AG20443 (cell line): ENCODE measurements at places on chromosomes 12 and 14.
A peak's percentile ranks its signal among the peaks of the same experiment; 100 is the strongest.

DNA sequence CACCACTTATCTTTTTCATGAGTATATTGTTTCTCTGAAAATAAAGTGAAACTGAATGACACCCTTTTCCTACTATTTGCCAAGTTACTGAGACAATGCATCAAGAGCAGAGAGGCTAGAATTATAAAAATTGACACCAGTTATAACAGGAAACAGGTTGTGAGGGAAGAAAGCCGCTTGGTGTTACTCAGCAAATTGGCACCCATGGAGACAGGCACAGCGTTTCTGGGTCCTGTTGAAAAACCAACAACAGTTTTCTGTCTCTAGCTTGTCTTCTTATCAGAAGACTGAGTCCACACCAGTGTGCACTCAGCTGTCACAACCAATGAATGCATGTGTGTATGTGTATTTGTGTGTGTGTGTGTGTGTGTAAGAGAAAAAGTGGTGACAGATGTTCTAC is 267.7 kb downstream of the KCNH5 start:
- no peak for DNase-seq

DNA sequence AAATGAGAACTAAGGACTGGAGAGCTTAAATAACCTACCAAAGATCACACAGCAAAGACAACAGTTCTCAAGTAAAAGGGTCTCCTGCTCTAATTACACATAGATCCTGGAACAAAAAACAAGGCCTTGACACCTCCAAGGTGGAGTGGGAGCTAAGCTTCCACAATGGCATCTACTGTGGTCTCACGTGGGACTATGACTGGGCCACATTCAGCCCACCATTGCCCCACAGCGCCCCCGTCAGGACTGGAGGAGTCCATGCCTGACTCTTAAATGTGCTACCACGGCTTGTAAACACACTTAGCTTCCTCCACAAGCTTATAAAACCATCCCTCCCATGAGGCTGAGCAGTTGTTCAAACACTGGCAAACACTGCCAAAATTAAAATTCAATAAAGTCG is 88.5 kb downstream of the GCH1 start:
- no peak for DNase-seq

- no peak for DNase-seq
Observed at GRCh38 chr14:100313464-100314230, 7.4 kb upstream of the SLC25A29 start.

- DNase-seq = no peak
Observed at GRCh38 chr14:90280096-90280495, 23.7 kb downstream of the PSMC1 start.

- DNase-seq = peak; percentile 57
Observed at GRCh38 chr12:71947645-71948105, 9.0 kb downstream of the TPH2 start.

DNA sequence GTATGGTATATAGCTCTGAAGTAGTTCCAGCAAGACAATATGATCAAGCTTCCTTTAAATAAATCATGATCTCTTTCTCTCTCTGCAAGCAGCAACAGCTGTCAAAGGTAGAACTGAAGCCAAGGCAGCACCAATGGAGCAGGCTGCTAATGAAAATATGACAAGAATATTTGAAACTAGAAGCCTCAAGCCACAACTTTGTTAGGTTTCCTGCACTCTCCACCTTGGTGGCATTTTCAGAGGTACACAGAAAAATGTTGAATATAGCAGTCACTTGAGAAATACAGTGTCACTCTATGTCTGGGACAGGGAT is 43.8 kb upstream of the PSMA6 start:
- no peak for DNase-seq

- peak; percentile 47 for DNase-seq
Observed at GRCh38 chr12:110317911-110318310, 36.9 kb downstream of the ATP2A2 start.

GRCh38 chr12:92146497-92147224 is 1.0 kb upstream of the BTG1 start:
- no peak for DNase-seq

GRCh38 chr14:36619131-36619530 is 36.7 kb upstream of the NKX2-8 start:
- no peak for DNase-seq

GRCh38 chr12:6062757-6063735 is 61.4 kb downstream of the VWF start:
- DNase-seq = peak; percentile 79

GRCh38 chr14:44291366-44291915 is 215.6 kb downstream of the FSCB start:
- DNase-seq = no peak

DNA sequence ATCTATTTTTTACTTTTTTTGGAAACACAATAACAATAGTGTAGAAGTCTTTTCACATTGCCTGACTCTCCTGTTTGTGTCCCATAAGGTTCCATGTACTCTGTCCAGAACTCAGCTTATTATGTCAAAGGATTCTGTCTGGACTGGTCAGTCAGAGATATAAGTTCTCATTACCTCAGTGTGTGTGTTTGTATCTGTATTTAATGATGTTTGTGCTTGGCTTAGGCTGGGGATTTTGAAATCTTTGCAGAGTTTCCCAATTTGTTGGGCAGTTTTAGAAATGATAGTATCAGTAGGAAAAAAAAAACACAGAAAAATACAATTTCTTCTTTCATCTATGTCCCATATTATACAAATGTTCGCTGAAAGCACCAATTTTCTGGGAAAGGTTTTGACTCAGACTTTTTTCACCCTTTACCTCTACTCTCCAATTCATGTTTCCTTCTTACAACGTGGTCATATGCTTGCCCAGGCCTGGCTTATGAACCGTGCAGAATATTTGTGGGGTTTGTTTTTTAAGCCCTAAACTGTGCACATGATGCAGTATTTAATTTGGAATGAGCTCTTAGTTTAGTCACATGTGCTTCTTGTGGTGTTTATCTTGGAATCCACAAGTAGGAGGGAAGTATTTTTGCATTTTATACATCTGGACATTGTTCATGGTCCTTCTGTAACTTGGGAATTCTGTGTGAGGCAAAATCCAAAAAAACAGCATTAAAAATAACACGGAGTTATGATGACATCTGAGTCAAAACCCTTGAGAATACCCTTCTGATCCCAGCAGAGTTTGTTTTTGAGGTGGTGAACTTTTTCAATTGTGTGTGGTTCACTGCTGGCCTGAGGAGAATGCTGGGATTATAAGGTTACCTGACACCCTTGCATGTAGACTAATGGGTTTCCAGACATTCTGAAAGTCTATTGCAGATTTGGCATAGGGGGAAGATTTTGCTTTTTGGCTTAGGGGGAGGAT is 121.2 kb downstream of the RAD51B start:
- peak; percentile 39 for DNase-seq

DNA sequence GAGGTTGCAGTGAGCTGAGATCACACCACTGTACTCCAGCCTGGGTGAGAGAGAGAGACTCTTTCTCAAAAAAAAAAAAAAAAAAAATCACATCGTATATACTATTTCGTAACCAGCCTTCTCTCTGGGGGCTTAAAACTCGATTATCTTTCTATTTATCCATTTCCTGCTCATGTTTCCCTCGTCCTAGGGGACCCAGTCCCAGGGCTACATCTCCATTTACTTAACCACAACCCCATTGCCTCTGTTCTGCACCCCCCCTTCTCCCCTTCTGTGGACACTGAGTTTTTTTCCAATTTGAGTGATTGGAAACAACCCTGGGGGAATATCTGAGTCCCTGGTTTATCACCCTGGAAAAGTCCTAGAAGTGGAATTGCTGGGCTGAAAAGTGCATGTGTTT is 36.2 kb upstream of the YY1 start:
- DNase-seq = no peak

GRCh38 chr12:107079172-107080011 is 14.0 kb downstream of the CRY1 start:
- DNase-seq = peak; percentile 20

- no peak for DNase-seq
Observed at GRCh38 chr14:35435177-35435576, 30.6 kb upstream of the NFKBIA start.

DNA sequence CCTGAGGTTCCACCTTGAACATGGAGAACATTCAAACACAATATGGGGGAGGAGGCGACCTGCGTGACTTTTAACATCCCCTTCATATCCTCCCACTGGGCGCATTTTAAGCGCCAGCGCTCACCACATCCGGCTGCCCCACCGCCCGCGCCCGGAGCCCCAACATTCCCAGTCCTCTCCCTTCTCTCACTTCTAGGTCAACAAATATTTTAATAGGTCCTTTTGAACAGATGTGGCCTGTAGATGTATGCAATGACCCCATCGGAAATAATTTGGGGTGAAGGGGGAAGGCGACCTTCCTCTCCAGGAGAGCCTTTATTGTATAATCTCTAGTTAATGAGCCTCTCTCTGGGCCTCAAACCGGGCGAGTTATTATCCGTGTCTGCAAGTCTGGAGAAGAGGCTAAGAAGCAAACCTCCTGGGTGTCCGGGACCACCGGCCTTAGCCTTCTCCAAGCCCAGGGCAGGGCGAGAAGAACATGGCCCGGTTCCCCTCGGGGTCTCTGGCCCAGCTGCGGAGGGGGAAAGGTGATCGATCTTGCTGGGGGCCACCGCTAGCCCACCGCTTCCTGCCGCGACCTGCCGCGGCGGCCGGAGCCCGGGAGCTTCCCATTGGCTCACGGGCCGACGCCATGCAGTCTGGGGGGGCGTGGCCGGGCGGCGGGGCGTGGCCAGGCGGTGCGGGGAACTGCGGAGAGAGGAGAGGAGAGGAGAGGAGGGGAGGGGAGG is 83.2 kb upstream of the HMGA2 start:
- peak; percentile 95 for DNase-seq

GRCh38 chr14:94483729-94484275 is 7.8 kb upstream of the SERPINA9 start:
- DNase-seq = no peak

DNA sequence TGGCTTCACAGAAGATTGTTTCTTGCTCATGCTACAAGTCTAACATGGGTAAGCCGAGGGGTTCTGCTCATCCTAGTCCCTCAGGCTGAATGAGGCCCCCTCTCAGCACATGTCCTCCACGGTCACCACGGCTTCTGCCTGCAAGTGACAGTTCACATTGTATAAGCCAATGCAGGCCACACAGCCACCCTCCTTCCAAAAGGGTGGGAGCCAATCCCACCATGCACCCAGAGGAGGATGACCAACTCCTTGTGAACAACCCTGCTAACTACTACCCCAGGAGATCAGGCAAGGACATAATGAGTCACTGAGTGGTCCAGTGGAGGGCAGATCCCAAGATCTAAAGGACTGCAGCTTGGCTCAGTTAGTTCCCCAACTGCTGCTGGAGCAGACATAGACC is 6.1 kb downstream of the SPRING1 start:
- no peak for DNase-seq

GRCh38 chr12:114414866-114415524 is 9.1 kb upstream of the TBX5 start:
- DNase-seq = no peak

- DNase-seq = peak; percentile 87
Observed at GRCh38 chr14:103520657-103521437, 1.8 kb downstream of the CKB start.

DNA sequence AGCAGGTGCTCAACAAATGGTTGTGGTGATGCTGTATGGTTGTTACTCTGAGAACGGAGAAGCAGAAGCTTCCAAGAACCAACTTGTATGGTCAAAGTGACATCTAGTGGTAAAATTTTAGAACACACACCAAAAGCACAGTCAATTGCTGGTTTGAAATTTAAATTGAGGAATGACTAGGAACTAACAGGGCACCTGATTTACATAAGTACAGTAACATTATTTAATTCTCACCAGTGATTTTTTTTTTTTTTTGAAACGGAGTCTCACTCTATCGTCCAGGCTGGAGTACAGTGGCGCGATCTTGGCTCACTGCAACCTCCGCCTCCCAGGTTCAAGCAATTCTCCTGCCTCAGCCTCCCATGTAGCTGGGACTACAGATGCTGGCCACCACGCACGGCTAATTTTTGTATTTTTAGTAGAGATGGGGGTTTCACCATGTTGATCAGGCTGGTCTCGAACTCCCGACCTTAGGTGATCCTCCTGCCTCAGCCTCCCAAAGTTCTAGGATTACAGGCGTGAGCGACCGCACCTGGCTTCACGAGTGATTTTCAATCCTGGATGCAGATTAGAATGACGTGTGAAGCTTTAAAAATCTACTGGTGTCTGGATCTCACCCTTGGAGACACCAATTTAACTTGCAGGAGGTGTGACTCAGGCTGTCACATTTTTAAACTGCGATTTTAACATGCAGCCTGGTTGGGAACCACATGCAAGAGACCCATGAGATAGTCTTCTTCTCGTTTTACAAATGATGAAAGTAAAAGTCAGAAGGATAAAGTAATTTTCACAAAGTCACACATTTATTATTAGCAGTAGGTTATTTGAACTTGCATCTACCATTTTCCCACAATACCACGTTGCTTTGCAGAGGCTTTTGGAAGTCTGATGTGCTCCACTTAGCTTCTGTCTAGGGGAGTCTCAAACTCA is 14.1 kb upstream of the NUMB start:
- peak; percentile 74 for DNase-seq
